ENCODE measurements at places on chromosomes 6 and 20.

GRCh38 chr6:147170269-147170668 is 33.9 kb upstream of the STXBP5 start:
- DNase-seq, result no peak

DNA sequence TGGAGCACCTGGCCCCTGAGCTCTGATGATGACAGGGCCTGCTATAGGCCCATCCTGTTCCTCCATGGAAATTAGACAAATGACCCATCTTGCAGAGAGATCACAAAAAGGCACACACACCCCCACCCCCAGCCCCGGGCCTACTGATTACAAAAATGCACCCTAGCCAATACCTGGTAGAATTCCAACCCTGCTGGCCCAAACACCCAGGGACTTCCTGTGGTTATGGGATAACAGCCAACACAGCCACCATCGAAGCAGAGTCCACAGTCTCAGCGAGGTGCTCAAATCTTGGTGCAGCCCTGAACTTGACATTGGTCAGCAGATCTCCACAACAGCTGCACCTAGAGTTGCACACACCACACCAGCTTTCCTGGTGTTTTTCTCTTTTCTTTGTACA is 17.0 kb downstream of the NCR2 start:
- DNase-seq, result no peak

- DNase-seq, result no peak
These were observed 30.9 kb downstream of the RNF146 start for GRCh38 chr6:127297502-127298070.

- DNase-seq, result no peak
These were observed 32.1 kb downstream of the PREX1 start for GRCh38 chr20:48795732-48796131.

DNA sequence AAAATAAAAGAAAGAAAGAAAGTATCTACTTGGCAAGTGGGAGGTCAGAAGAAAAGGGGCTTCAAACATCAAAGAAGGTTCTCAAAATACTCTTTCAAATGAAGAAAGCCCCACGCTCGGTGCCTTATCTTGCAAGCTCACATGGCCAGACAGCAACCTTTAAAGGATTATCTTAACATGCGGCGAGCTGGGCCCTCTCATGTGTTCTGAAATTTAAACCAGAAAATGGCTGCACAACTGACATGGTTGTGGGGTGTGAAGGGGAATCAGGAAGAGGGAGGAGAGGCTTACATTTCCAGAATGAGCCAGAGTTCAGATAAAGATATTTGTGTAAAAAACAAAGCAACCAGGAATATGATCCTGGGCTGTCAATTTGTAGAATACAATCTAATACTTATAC is 363.1 kb downstream of the PRKN start:
- no peak for DNase-seq

DNA sequence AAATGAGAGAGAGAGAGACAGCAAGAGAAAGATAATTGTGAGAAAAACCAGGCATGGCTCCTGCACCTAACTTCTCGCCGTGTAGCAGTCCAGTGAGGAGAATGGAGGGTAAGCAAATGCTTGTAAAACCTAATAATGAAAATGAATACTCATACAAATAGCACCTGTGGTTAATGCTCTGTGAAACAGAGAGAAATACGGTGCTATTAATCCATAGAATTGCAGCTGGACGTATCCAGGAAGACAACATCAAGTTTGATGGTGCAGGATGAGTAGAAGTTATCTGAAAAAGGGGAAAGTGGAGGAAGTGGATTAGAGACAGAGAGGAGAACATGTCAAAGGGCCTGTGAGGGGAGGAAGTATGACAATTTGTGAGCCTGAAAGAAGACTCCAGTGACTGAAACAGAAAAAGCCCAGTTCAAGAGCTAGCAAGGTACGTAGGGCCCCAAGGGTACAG is 89.4 kb upstream of the PAK5 start:
- DNase-seq, result no peak

- no peak for DNase-seq
These were observed 92.4 kb upstream of the CEP85L start for GRCh38 chr6:118743746-118744145.

GRCh38 chr6:90537723-90538258 is 49.1 kb downstream of the MAP3K7 start:
- DNase-seq, result no peak

DNA sequence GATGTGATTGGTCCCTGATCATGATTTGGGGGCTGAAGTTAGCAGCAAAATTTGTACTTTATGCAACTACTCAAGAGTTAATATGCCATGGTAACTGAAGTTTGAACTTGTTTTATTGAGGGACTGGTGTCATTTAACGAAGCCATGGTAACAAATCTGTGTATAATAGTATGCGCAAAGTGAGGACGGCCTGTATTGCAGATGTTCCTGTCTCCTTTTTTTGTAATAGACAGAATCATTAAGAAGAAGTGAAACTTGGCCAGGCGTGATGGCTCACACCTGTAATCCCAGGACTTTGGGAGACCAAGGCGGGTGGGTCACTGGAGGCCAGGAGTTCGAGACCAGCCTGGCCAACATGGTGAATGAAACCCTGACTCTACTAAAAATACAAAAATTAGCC is 22.3 kb downstream of the RPRD1B start:
- no peak for DNase-seq

- no peak for DNase-seq
These were observed 10.8 kb downstream of the CPNE1 start for GRCh38 chr20:35653893-35654292.

DNA sequence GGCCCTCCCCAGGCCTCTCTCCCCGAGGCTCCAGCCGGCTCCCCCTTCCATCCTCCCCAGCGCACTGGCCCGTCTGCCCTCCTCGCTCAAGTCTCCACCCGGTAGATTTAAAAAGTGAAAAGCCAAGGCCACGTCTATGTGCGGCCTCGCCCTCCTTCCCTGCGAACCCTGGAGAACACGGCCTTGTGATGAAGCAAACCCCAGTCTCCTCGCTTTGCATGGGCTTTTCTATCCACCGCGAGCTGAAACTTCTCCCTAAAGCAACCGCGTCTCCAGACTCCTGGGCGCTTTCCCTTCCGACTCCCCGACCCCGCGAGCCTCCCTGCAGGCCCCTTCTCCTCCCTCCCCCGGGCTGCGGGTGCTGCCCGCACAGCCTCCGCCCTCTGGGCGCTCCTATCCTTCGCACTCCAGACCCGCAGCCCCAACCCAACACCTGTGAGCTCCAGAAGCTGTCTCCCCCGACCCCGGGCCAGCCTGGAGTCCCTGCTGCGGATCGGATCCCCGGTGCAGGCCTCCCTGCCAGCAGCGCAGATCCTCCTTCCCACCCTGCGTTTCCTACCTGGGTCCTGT is 265.2 kb upstream of the QKI start:
- DNase-seq, result no peak

- no peak for DNase-seq
These were observed 18.3 kb downstream of the CAPN11 start for GRCh38 chr6:44176762-44177509.

DNA sequence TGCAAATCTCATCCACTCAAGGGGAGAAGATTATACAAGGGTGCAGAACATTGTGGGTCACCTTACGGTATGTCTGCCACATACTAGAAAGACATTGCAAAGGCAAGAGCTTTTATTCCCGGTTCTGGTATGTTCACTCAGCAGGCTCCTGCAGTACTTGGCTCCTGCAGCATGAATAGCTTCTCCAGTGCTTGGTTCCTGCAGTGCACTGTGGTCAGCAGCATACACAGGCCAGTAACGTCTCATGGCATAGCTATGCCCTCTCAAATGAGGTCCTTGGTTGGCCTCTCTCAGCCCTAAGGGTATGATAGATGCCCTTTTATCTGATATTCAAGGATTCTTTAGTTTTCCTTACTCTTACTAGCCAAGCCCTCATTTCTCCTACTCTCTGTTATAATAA is 12.6 kb downstream of the TCP11 start:
- no peak for DNase-seq

- no peak for DNase-seq
These were observed 1.2 kb downstream of the AKAP12 start for GRCh38 chr6:151240791-151241642.

- no peak for DNase-seq
These were observed 6.0 kb downstream of the CLDN20 start for GRCh38 chr6:155269765-155270164.

DNA sequence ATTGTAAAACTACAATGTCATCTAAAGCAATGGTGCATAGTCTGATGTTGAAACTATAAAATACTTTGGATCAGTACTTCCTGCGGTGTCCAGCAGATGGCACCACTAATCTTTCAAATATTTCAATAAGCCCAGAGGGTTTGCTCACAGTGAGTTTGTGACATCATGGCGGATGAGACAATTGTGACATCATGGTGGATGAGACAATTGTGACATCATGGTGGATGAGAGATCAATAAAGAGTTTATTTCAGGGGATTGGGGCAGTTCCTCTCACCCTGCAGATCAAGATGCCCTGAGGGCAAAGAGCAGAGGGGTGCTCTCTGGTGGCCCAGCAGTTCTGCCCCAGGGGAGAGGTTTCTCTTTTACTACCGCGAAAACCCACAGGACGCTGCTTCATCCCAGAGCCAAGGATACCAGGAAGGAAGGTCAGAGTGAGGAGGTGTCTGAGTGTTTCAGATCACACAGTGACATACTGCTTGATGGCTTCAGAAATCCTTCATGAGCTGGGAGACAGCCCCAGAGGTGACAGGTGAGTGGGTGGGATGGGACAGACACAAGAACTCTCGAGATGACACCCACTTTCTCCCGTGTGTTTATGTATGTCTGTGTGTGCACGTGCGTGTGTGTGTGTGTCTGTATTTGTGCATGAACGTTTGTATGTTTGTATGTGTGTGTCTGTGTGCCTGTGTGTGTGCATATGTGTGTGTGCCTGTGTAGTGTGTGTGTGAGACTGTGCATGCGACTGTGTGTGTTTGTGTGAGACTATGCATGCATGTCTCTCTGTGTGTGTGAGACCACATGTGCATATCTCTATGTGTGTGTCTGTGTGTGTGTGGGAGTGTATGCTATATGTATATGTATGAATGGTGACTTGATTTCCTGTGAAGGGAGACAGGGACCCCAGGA is 7.3 kb upstream of the ULBP2 start:
- DNase-seq, result peak; percentile 37

DNA sequence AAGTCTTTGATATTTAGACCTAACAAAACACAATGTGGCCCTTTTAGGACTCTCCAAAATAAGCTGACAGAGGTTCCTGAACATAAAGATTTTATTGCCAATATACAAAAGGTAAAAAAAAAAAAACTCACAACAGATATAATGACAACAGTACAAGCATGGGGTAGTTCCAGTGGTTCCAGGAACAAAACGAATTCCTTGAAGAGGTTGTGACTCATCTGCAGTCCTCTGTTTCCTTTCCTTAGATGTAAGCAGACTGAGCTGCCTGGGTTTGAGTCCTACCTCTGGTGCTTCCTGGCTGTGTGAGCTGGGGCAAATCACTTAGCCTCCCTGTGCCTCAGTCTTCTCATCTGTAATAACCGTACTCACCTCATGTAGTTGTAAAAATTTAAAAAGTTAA is 13.3 kb upstream of the CTAGE9 start:
- no peak for DNase-seq

DNA sequence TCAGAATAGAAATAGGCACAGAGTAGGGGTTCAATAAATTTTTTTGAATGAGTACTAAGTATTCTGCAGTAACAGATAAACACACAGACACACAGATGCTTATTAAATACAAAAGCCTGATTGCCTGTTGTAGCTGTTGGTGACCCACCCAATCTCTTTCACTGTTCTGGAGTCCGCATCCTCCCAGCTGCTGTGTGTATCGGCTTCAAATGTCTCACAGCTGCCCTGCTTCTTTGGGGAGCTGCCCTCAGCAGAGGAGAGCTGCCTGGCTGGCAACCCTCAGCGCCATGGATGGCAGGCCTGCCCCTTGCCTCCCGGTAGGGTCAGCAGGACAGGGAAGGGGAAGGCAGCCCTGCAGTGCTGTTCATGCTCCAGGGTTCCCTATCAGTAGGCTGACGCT is 85.9 kb upstream of the PRND start:
- DNase-seq, result no peak

DNA sequence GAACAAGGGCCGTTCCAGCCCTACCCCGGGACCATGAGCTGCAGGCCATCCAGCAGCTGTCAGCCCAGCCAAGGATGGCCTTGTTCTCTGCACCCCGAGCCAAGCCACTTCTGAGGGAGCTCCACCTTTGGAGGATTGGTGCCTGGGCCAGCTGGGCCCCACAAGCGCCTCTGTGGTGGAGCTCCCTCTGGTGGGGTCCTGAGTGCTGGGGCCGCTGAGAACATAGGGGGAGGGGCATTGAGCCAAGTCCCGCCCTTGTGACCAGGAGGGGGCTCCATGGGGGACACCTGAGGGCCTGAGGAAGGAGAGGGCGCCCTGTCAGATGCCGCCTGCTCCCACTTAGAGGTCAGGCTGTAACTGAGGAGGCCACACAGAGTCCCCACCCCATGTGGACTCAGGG is 43.2 kb downstream of the YTHDF1 start:
- no peak for DNase-seq

DNA sequence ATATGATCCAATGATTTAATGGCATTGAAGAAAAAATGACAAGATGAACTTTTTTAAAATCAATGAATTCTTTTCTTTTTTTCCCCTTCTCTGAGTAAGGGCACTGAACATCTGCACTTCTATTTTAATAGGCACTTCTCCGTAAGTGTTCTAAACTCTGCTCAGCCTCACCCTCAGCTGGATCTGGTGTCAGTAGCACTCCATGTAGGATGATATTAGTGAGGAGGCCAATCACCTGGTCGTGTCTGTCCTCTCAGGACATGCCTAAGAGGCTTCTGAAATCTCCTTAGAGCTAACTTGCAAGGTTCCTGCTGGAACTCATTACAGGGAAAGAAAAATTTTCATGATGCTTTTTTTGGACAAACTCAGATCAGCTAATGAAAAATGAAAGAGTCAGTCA is 148.6 kb upstream of the MLIP start:
- no peak for DNase-seq

DNA sequence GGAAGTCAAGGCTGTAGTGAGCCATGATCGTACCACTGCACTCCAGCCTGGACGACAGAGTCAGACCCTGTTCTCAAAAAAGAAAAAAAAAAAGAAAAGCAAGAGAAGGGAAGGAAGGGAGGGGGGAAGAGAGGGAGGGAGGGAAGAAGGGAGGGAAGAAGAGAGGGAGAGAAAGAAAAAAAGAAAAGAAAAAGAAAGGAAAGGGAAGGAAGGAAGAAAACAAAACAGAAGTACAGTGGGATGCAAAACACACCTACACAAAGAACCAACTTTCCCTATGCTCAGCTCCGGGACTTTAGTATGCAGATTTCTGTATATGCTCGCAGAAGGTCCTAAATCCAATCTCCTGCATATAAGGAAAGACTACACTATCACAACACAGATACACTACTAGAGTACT is 2.5 kb upstream of the WTAP start:
- DNase-seq, result no peak

- DNase-seq, result no peak
These were observed 220.7 kb upstream of the DEFB112 start for GRCh38 chr6:50270415-50270814.

DNA sequence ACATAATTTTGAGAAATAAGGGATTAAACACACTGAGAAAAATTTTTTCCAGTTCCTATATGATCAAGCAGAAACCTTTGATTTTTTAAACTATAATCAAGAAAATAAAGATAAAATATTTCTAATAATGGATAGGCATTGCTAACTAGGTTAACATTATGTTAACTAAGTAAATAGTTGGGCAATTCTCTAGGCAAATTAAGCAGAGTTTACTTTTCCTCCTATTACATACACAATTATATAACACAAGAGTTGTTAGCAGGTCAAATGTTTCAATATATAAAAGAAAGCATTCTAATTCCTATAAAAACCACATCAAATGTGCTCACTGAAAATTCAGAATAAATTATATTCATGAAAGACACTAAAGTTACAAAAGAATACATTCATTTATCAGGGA is 191.7 kb downstream of the GMDS start:
- DNase-seq, result no peak

Measured in activated effector memory CD4-positive, alpha-beta T cell treated with Interleukin-2 at 50 U/mL for 16 hours (primary cell).